ENCODE measurements at places on chromosomes 7 and 10.
A peak's percentile ranks its signal among the peaks of the same experiment; 100 is the strongest.

DNA sequence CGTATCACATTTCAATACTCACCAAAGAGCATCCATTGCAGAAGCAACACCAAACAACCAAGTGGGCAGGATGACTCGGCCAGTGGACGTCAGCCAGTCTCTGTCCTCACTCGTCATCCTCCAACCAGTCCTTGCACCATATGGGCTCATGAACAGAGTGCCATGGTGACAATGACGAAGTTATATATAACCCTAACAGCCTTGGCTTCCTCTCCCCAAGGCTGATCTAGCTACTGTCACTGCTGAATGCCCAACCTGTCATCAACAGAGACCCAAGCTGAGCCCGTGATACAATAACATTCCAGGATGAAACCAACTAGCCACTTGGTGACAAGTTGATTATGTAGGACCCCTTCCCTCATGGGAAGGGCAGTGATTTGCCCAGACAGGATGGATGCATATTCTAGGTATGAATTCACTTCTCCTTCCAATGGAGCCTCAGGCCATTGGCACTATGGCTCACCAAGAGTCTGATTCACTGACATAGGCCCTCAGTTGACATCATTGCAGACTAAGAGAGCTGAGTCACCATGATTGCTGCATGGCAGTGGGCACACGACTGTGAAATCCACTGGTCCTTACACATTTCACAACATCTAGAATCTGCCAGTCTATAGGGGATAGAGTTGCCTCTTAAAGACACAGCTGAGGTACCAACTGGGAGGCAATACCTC lies 26.3 kb upstream of the PPIF start:
- DNase-seq, result no peak

- no peak for DNase-seq
Observed at GRCh38 chr7:54888067-54888733, 129.2 kb upstream of the SEC61G start.

DNA sequence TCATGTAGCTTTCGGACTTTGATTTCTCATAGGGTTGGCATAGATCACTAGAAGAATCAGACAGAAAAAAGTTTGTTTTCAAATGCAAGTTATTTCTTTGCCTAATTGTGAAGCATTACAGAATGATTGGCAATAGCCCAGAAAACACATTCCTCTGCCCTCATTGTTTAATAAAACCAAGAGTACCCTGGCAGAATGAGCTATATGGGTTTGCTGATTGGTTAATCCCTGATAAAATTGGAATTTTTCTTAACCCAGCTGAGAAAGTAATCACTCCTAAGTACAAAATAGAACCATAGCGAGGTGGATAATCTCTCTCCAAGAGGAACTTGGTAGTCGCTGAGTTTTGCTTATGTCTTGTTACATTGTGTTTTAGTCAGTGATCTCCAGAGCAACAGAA lies 30.9 kb upstream of the CREB5 start:
- DNase-seq, result no peak

DNA sequence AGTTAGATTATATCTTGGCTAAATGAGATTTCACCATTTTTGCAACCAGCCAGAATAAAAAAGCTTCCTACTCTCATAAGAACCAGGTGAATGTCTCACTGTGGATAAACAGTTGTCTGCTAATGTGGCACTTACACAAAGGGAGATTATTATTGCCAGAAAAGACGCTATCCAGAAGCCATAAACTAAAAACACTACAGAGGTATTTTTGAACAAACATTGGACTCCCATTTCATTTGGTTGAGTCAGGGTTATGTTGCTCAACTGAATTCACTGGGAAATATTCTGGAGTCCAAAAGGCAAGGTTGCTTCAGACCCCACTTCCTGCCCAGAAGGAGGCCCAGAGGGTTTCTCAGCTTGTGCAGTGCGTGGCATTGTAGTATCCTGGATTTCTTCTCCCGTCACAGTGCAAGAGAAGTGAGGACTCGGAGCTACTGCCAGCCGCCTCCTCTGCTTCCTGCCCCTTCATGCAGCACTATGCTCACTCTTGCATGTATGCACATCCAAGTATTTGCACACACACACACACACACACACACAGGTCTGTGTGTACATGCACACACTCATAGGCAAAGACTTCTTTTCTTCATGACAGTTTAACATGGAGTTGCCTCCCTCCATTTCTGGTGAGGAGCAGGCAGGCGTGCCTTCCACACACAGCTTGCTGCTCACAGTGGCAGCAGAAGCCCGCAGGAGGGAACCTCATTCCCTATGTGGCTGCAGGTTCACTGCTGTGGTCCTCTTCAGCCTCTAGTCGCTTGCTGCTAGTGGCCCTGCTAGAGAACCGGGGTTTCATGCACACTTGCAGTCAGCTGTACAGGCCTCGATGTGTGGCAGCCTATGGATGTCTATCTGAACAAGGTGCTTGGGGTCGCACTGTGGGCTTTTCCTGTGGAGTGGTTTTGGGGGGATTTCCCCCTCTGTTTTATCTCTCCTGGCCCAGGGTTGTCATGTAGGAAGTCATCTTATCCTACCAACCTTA lies 10.1 kb downstream of the DENND10 start:
- no peak for DNase-seq

GRCh38 chr10:69237528-69238159 lies 17.5 kb downstream of the HKDC1 start:
- peak; percentile 91 for DNase-seq

DNA sequence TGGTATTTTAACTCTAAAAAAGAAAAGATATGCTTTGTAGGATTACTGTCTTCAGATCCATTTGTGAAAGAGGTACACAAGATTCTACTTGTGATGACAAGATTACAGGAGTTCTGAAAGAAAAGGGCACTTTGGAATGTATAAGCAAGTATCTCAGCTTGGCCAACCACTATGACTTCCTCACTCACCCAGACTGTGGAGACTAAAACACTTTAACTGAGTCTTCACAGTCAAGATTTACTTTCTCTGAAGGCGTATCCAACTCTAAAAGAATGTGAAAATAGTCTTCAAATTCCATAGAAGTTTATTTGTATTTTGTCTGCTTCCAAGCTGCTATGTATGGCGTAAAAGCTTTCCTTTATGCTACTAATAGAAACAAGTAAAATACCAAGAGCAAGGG lies 76.1 kb upstream of the SRRM3 start:
- no peak for DNase-seq

- DNase-seq, result no peak
Observed at GRCh38 chr10:117936141-117936540, 110.6 kb downstream of the RAB11FIP2 start.

GRCh38 chr10:96089670-96090462 lies 40.2 kb upstream of the ZNF518A start:
- peak; percentile 92 for DNase-seq

DNA sequence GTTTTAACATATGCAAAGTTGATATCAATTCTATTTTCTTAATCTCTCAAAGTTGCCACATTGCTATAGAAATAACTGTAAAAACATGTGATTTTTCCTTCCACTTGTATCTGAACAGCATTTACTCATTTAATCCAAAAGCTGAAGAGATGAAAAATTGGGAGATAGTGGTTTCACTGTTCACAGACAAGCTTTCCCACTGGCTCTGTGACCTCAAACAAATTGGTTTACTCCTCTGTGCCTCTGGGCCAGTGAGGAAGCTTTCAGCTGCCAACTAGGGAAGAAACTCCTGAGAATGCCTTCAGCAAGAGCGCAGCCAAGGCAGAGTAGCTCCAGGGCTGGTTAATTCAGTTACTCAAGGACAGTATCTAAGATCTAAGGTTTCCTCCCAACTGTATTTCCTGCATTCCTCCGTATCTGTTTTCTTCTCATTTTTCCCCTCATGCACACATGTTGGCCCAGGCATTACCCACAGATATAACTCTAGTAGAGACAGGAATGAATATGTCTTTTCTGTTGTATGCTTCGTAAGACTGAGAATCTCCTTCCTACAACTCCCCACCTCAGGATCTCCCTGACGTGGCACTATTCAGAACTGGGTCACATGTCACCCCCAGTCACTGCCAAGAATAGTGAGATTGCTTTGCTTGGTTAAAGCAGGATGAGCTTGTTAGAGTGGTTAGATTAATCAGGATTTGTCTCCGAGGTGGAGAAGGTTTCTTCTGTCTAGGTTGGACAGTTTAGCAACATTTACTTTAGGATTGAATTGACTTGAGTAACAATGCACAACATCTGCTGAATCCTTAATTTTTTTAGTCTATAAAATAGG lies 315.7 kb downstream of the NRG3 start:
- no peak for DNase-seq

GRCh38 chr7:128112781-128113221 lies 81.6 kb upstream of the LRRC4 start:
- DNase-seq, result no peak

- DNase-seq, result no peak
Observed at GRCh38 chr7:10507032-10507431, 466.6 kb upstream of the PHF14 start.

- DNase-seq, result no peak
Observed at GRCh38 chr10:132096223-132096622, 30.5 kb downstream of the JAKMIP3 start.

DNA sequence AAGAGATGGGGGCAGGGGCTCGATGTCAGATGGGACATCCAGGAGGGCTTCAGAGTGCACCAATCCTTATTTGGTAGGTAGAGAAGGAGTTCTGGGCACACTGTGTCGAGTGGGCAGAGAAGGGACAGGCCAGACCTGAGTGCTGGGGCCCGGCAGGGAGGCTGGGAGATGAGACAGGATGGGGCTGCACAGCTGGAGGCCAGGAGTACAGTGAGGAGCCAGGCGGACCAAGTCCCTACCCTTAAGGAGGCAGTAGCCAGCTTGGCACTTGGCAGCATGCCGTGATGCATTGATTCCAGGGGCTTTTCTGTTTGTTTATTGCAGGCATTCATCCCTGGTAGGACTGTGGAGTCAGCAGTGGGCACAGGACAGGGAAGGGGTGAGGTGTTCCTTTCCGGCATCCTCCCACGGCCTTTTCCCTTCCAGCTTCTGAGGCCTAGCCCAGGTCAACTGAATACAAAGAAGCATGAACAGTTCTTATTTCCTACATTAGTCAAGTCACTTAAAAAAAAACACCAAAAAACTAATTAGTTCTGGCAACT lies 168.8 kb upstream of the CDCA7L start:
- DNase-seq, result no peak

- no peak for DNase-seq
Observed at GRCh38 chr7:66206934-66207240, 1.8 kb downstream of the TPST1 start.

Measured in activated naive CD8-positive, alpha-beta T cell treated with anti-CD3 and anti-CD28 coated beads, Interleukin-2, amount 50 U/mL, for 24 hours (primary cell).